ENCODE measurements at places on chromosomes 3 and 15. TPM values are rescaled to one million over a fixed set of nuclear protein-coding genes. Genes with fewer than 3 reads are reported as not detected.

Gene MAGI1
- polyA plus RNA-seq, result not detected

Gene GRK7
- not detected for polyA plus RNA-seq

- DNase-seq, result no peak
- no peaks in the 10 kb centered on the region for H3K36me3 ChIP-seq
- H3K27ac ChIP-seq, result no peak overlapping the region
- no peaks in the 10 kb centered on the region for H3K4me1 ChIP-seq
Observed at GRCh38 chr3:58754074-58754473, 87.5 kb upstream of the FAM3D start.

Gene HESX1
- polyA plus RNA-seq, result 0.27 TPM

- H3K4me3 ChIP-seq, result no peak overlapping the region
- no peak overlapping the region for H3K27ac ChIP-seq
- DNase-seq, result no peak
- peaks cover 6% of the 10 kb centered on the region for H3K4me1 ChIP-seq
- no peaks in the 10 kb centered on the region for H3K36me3 ChIP-seq
Observed at GRCh38 chr3:107994956-107995715, 95.7 kb downstream of the CD47 start.

- DNase-seq, result no peak
- H3K36me3 ChIP-seq, result no peaks in the 10 kb centered on the region
- no peak overlapping the region for H3K27ac ChIP-seq
Observed at GRCh38 chr3:194960446-194961032, 274.9 kb downstream of the FAM43A start.

DNA sequence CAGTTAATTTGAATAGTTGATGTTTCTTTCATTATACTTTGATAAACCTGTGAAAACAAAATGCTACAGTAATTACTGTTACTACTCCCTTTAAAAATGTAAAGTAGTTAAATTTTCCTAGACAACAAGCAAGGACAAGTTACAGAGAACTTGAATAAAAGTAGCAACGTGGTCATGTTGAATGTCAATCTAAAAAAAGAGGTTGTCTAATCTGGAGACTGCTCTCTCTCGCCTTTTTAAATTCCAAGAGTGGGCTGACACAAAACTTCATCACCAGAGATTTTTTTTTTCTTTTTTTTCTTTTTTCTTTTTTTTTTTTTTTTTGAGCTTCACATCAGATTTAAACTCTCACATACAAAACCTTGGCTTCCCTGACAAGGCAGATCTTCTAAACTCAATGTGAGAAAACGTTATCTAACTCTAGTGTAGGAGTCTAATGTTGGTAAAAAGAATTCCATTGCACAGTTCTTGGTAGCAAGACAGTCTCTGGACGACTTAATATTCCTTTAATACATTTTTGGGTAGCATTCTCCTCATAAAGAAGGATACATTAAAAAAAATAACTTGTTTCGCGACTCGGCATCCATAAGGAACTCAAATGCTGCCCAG is 4.1 kb downstream of the FOXP1 start:
- peak overlapping the region; percentile 8 for H3K4me3 ChIP-seq
- no peak for DNase-seq
- peaks cover 44% of the 10 kb centered on the region for H3K4me1 ChIP-seq
- H3K36me3 ChIP-seq, result no peaks in the 10 kb centered on the region

Gene MAPKAPK3
- 42.4 TPM for polyA plus RNA-seq

GRCh38 chr3:18018491-18019160 is 276.2 kb upstream of the TBC1D5 start:
- no peaks in the 10 kb centered on the region for H3K36me3 ChIP-seq
- peaks cover 16% of the 10 kb centered on the region for H3K4me1 ChIP-seq
- DNase-seq, result no peak
- no peak overlapping the region for H3K27ac ChIP-seq
- H3K4me3 ChIP-seq, result no peak overlapping the region
- H3K27me3 ChIP-seq, result peaks cover 2% of the 10 kb centered on the region

GRCh38 chr3:22106213-22106896 is 355.3 kb upstream of the ZNF385D start:
- H3K4me3 ChIP-seq, result no peak overlapping the region
- no peaks in the 10 kb centered on the region for H3K27me3 ChIP-seq
- H3K4me1 ChIP-seq, result no peaks in the 10 kb centered on the region
- H3K36me3 ChIP-seq, result no peaks in the 10 kb centered on the region

DNA sequence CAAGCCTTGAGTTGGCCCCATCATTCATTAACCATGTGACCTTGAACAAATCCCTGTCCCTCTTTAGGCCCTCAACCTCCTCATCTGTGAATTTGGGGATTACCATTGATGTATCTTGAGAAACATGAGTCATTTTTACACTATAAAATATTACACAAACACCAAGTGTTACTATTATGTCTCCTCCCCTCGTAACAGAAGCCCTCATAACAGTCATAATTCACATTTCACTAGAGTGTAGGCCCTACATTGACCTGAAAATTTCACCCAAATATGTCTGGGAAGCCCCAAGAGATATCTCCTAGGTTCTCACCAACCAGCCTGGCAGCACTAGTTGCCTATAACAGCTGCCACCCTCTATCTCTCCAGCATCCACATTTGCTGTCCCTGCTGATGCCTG is 15.8 kb upstream of the SLC6A1 start:
- H3K4me1 ChIP-seq, result no peaks in the 10 kb centered on the region
- DNase-seq, result no peak
- H3K36me3 ChIP-seq, result no peaks in the 10 kb centered on the region
- no peak overlapping the region for H3K27ac ChIP-seq
- H3K4me3 ChIP-seq, result no peak overlapping the region

Gene ADAMTS7
- polyA plus RNA-seq, result not detected

Data from naive thymus-derived CD8-positive, alpha-beta T cell (primary cell).